ENCODE measurements at places on chromosomes 4 and X.

DNA sequence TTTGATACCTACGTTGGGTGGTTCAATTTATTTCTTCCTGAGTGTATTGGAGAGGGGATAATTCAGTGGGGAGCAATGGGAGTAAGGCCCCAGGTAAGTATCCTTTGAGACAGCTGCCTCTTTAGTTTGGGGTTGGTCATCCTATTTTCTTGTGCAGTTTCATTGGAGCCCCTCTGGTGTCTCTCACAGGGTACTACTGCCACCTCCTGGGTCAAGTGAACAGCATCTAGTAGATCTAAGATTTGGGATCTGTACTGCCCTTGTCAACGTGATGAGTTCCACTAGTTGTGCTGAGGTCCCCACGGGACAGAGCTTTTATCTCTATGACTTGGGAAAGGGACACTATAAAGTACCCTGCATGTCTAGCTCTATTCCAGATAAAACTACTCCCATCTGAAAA, 80.6 kb downstream of the PBDC1 start:
- DNase-seq, result peak; percentile 49

- DNase-seq, result no peak
Observed at GRCh38 chr4:119825696-119826095, 197.1 kb upstream of the PDE5A start.

GRCh38 chr4:152682143-152682941, 2.5 kb upstream of the TMEM154 start:
- DNase-seq, result no peak

DNA sequence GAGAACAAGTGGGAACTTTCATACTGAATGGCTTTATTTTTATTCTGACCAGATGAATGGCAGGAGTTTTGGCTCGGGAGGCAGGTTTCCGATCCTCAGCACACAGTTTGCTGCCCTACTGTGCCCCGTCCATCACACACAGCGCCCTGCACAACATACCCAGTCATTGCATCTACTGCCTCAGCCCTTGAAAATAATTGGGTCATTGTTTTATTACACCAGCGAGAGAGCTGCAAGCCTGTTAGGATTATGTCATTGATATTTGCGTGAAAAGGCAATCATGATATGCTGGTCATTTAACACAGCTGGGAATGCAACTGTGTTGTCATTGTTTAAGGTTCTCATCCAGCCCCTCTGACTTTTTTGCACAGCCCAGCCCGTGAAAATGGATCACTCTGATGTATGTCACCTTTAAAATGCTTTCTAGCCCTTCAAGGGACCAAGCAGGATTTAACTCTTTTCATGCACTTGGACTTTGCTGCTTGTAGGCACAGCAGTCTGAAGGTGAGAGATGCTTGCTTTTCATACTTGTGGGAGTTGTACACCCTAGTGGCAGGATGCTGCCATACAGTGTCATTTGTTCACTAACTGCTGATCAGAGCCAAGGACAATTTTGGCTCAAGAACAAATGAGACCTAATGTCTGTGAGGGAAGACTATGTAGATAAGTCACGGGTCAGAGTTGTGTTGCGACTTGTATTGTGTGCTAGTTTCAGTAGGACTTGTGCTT, 62.3 kb downstream of the RTL9 start:
- DNase-seq, result no peak

- peak; percentile 16 for DNase-seq
Observed at GRCh38 chr4:14269824-14270223, 642.3 kb upstream of the BOD1L1 start.

GRCh38 chrX:13502590-13502989, 66.8 kb upstream of the EGFL6 start:
- DNase-seq, result no peak

- DNase-seq, result peak; percentile 12
Observed at GRCh38 chrX:1398431-1399340, 6.8 kb upstream of the SLC25A6 start.

DNA sequence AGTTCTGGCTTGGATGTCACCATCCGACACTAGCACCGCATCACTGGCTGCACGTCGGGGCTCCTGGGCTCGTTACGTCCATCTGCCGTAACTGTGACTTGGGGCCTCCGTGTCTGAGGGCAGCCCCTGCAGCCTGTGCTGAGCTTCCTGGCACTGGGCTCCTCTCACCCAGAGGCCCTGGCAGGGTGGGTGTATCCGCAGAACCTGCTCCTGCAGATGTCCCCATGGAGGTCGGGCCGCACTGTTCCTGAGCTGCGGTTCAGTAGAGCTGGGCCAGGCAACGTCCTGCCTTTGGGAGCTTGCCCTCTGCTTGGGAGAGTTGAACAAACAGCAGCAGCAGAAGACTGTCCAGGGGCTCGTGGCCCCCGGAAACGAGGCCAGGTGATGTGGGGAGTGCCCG, 71.4 kb downstream of the RGS12 start:
- no peak for DNase-seq

DNA sequence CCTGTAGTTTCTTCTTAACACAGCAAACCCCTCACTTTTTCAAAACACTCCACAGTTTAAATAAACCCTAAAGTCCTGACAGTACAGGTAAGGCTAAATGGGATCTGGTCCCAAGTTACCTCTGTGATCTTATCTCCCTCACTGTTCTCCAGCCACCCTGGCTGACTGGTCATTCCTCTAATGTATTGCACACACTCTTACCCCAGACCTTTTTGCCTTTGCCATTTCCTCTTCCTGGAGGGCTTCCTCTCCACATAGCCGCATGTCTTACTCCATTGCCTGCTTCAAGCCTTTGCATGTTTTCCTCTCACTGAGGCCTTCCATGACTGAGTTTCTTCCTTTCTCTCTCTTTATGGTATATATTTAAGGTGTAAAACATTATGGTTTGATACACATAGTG, 19.5 kb upstream of the ANXA3 start:
- no peak for DNase-seq

DNA sequence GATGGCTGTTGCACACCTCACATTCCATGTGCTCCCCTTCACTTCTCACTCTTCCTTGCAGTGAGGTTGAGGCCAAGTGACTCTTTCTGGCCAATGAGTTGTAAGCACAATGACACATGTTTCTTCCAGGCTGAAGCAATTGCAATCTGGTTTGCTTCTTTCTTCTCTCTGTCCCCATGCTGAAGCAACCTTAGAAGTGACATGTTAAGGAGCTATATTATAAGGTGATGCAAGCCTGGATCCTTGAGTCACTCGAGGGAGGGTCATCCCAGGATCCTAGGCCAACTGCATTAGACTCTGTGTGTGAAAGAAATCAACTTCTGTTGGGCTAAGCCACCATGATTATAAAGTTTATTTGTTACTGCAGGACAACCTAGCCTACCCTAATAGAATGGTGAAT, 45.5 kb upstream of the HS3ST1 start:
- DNase-seq, result no peak

- no peak for DNase-seq
Observed at GRCh38 chrX:39199429-39199828, 398.2 kb downstream of the MID1IP1 start.

GRCh38 chr4:77917075-77917474, 54.4 kb downstream of the MRPL1 start:
- no peak for DNase-seq

- DNase-seq, result no peak
Observed at GRCh38 chrX:7088968-7089615, 58.4 kb upstream of the STS start.

- DNase-seq, result no peak
Observed at GRCh38 chr4:159463235-159463634, 360.4 kb downstream of the RAPGEF2 start.

DNA sequence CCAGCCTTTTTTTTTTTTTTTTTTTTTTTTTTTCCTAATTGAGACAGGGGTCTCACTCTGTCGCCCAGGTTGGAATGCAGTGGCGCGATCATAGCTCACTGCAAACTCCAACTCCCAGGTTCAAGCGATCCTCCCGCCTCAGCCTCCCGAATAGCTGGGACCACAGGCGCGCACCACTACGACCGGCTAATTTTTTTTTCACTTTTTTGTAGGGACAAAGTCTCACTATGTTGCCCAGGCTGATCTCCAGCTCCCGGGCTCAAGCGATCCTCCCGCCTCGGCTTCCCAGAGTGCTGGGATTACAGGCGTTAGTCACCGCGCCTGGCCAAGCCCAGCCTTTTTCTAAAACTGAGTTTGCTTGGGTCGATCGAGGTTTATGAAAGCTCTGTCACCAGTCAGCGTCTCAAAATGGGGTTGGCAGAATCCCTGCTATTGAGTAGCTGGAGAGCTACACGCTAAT, 1.3 kb upstream of the OTUD5 start:
- DNase-seq, result peak; percentile 75

DNA sequence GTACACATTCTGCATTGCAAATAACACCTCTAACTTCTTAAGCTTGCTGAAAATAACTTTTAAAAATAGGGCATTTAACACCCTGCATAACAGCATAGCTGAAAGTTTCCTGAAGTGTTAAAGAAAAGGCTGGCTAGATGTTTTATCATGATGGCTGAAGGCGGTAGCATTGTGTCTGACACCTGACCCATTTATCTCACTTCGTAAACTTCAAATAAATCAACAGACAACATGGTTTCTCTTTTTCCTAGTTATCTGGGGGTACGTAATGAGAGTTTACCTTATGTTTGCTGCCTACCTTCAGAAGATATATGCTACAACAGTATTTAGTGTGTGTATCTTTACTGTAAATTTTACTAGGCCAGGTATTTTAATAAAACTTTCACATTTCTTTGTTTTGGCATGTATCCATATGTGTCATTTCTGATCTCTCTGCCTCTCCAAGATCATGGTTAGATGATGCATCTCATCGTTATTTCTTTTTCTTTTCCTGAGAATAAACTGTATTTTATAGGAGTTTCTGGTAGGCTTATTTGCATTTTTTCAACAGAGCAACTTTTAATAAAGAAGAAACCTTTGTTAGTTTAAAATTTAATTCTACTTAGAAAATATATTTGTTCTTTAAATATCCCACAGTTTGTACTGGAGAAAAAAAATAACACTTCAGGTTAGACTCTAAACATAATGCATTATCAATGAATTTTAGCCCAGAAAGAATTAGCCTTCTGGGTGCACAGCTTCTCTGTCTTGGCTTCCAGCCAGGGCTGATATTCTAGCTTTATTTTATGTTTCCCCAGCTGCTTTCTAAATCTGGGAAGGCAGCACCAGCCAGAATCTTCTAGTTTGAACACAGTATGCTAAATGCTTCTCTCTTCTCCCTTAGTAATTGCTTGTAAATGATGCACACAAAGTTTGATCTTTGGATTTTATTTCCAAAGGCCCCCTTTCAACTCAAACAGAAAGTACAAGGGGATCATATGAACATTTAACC, 2.9 kb downstream of the NDST4 start:
- no peak for DNase-seq

- DNase-seq, result peak; percentile 68
Observed at GRCh38 chrX:65677954-65678469, 10.6 kb downstream of the MSN start.

- DNase-seq, result no peak
Observed at GRCh38 chr4:19675172-19675811, 576.4 kb upstream of the SLIT2 start.

GRCh38 chrX:13752141-13752540, 17.6 kb downstream of the OFD1 start:
- DNase-seq, result no peak

DNA sequence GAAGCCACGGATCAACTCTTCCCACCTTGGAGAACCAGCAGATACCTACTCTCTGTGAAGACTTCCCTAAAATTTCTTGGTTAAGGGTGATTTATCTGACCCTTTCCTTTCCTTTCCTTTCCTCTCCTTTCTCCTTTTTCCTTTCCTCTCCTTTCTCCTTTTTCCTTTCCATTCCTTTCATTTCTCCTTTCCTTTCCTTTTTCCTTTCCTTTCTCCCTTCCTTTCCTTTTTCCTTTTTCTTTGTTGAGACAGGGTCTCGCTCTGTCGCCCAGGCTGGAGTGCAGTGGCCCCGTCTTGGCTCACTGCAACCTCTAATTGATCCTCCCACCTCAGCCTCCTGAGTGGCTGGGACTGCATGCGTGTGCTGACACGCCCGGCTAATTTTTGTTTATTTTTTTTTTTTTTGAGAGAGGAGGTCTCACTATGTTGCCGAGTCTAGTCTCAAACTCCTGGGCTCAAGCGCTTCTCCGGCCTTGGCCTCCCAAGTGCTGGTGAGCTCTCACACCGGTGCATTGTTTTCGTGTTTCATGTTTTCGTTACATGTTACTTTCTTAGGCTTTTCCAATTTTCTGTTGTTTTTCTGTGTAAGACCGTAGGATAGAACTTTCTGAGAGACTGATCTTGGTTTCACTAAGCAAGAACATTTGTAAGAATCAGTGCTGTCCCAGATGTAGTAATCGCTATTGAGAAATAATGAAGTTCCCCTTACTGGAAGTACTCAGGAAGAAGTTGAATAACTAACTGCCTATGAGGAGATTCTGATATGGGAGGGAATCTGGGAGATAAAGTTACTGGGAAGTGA, 2.0 kb downstream of the TMEM165 start:
- peak; percentile 11 for DNase-seq

GRCh38 chr4:3219761-3220475, 29.0 kb upstream of the MSANTD1 start:
- no peak for DNase-seq

DNA sequence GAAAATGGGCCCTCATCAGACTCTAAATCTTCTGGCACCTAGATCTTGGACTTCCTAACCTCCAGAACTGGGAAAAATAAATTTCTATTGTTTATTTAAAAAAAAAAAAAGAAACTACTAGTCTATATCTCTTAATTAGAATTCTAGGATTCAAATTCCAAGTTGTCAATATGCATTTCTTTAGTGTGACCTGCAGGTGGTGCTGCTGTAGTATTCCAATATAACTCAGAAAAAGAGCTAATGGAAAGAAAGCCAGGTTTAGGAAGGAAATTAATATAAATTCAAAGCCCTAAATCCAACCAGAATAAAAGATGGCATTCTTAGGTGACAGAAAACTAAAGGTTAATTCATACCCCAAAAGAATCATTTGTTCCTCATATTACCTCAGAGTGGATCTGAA, 80.0 kb upstream of the NALF2 start:
- no peak for DNase-seq

All from adrenal gland (tissue), 19 donors.